Stimulated activated CD4-positive, alpha-beta T cell treated with anti-CD3 and anti-CD28 coated beads, Interleukin-2, amount 100 ng/mL, for 24 hours (primary cell): ENCODE measurements at places on chromosomes 11 and 22.

GRCh38 chr11:86519064-86519911, 144.6 kb downstream of the CCDC81 start:
- DNase-seq = no peak

GRCh38 chr22:32527756-32528155, 53.1 kb downstream of the FBXO7 start:
- no peak for DNase-seq

- no peak for DNase-seq
Measured at GRCh38 chr11:73333640-73334383, 25.7 kb downstream of the ARHGEF17 start.

DNA sequence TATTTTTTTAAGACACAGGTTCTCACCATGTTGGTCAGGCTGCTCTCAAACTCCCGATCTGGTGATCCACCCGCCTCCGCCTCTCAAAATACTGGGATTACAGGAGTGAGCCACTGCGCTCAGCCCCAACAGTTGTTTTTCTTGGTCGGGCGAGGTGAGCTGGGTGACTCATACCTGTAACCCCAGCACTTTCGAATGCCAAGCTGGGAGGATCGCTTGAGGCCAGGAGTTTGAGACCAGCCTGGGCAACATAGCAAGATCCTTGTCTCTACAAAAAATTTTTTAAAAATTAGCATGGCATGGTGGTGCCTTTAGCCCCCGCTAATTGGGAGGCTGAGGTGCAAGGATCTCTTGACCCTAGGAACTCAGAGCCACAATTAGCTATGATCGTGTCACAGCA, 7.0 kb upstream of the NF2 start:
- DNase-seq = no peak

DNA sequence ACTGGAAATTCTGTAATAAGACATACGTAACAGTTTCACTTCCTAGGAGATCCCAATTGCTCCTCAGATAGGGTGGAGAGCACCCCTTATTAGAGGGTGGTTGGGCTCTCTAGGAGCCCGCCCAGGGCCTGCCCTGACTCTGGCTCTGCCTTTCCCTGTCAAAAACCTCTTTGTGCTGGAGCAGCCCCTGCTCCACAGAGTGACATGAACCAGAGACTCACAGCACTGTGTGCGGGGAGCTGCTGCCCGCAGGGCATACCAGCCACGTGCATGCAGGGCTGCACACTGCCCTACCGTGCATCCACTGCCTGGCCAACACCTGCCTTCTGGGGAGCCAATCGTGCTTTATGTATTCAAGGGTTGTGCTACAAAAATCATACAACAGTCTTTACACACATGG, 24.3 kb downstream of the KCNQ1OT1 start:
- DNase-seq = no peak

GRCh38 chr11:74256378-74257133, 54.9 kb downstream of the P4HA3 start:
- no peak for DNase-seq

DNA sequence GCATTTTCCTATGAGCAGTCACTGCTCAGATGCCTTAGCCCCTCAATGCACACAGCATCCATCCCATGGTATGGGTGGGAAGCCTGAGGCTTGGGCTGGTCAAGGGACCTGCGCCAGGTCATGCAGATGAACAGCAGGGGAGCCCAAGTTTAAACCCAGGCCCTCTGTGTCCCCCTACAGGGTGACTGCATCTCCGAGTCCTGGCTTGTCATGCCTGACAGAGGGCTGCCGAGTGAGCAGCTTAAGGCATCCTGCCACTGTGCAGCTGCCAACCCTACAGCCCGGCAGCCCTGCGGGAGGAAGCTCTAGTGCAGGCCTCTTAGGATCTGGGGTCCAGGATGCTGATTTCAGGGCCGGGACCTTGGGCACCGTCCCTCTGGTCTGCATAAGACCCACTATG, 10.0 kb downstream of the IL2RB start:
- DNase-seq = no peak

GRCh38 chr11:68641880-68642279, 42.5 kb upstream of the GAL start:
- no peak for DNase-seq

GRCh38 chr11:68140496-68141245, 19.5 kb upstream of the CHKA start:
- no peak for DNase-seq

- DNase-seq = no peak
Measured at GRCh38 chr11:44915621-44916020, 35.1 kb downstream of the TP53I11 start.

DNA sequence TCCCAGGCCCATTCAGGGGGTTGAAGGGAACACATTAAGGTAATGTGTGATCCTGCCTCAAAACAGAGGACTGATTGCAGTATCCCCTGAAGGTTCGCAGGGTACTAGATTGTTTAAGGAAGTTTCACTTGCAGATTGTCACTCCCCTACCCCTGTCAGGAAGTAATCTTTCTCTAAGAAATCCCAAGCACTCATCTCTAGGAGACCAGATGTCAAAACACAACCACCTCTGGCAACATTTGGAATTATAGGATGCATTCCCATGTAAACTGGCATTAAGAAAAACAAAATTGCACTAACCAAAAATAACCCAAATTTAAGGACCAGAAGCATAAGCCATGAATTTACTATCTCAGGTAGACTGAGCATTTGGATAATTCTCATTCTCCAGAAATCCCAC, 1.6 kb downstream of the MRPL17 start:
- DNase-seq = no peak

DNA sequence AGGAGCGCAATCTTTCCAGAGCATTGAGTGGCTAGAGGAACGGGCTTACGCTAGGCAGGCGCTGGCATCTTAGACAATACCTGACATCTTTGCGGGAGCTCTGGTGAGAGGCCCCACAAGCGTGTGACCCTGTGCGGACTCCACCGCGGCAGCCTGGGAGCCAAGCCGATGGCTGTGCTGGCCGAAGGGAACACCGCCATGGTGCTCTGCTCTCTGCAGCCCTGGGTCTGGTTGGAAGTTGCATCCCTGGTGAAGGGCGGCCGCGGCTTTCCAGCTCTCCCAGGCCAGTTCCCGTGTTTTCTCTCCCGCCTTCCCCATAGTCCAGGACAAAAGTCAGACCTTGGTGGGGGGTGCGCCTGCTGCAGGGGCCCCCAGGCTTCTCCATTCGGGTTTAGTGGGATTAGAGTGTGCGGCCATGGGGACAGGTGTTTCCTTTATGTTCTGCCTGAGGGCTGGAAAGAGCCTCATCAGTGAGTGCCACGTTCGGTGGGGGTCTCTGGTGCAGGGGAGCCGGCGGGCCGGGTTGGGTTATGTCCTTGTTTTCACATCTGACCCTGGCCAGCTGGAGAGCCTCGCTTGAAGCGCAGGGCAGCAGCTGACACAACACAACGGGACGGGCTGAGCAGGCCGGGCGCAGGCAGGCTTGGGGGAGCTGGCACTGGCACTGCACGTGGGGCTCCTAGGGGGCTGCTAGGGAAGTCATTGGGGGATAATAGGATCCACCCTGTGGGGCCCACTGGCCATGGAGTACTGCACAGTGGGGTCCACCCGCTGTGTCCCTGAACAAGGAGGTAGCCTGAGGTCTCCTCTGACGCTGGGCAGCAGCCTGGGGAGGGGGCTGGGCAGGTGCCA, 94.8 kb downstream of the KCNQ1 start:
- no peak for DNase-seq

GRCh38 chr11:28606930-28607329, 498.7 kb downstream of the METTL15 start:
- no peak for DNase-seq

DNA sequence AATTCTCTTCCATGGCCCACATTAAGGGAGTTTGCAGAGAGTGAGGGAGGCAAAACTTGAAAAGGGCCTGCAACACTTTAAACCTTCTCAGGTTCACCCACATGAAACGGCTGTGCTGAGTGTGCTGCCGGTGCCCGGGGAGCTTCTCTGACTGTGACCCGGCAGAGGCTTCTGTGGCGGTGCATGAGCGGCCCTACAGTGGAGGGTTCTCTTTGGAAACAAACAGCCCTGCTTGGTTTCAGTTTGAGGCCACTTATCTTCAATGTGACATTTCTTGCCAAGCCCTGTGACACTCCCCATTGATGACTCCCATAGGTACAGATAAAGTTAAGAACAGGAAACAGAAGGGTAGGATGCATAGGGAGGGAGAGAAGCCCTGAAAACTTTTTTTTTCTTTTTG, 31.8 kb downstream of the FAM118A start:
- DNase-seq = peak; percentile 53

- DNase-seq = no peak
Measured at GRCh38 chr11:98180511-98180910, 840.2 kb upstream of the CNTN5 start.

GRCh38 chr22:37273126-37273845, 9.0 kb upstream of the CYTH4 start:
- DNase-seq = no peak

- DNase-seq = peak; percentile 28
Measured at GRCh38 chr22:23179381-23180299, 669 bp upstream of the BCR start.

DNA sequence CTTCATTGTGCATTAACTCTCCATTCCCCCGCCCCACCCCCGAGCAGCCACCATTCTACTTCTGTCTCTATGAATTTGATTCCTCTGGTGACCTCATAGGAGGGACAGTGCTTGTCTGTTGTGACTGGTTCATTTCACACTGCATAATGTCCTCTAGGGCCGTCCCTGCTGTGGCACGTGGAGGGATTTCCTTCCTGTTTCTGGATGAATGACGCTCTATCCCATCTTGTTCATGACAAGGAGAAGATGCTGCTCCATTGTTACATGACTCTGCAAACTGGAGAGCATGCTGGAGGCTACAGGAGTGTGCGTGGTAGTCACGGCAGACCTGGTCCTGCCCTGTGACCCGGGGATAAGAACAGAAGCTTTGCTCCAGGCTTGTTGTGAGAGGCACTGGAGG, 61.3 kb downstream of the RTL6 start:
- DNase-seq = no peak

DNA sequence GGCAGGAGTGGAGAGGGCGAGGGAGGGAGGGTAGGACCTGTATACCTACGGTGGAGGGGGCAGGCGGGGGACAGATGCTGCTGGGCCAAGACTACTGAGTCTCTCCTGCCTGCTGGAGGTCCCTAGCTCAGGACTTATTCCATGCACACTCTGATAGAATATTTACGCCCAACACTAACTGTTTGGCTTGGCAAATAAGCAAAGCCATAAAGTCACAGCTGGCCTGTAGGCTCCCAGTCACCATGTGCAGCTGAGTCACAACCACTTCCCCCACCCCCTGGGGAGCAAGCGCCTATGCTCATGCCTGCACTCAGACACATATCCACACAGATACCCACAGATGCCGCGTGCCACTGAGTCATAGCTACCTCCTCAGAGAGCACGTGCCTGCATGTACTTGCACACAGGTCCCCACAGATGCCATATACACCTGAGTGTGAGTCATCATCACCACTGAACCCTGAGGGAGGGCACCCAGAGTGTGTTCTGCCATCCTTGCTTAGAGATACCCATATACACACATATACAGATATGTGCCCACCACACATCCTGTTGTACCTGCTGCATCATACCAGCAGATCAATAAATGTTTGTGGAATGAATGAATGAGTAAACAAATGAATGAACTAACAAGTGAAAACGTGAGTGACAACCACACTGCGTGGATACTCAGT, 95.8 kb downstream of the SWAP70 start:
- DNase-seq = peak; percentile 93

DNA sequence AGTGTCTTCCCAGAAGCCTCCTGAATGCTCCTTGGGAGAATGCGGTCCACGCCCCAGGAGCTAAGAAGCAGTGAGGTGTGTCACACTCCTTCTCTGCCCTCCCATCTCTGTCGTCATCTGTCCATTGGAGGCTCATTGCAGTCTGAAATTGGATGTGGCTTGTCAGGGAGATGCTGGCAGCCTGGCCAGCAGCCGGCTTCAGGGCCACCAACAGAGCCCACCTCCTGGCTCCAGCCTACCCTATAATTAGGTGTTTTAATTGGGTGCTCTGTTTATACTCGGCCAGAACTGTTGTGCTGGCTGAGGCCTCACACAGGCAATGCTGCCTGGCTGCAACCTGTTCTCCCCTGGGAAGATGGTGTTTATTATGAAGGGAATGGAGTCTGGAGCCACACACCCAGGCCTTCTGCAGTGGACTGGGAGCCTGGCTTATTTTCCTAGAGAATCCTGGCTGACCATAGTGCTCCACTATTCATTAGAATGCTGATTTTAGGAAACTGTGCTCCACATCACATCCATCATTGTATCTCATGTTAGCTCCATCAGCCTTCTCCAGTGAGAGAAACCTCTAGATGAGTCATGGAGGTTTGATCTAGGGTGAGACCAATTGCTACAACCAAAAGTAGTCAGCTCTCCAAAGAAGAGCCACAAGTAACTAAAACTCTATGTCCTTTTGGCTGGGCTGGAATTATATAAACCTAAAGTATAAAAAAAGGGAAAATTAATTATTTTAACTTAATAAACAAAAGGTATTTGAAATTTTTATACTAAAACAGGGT, 86.8 kb upstream of the CRTAM start:
- DNase-seq = no peak

- DNase-seq = no peak
Measured at GRCh38 chr22:26949193-26949592, 291.8 kb downstream of the MIAT start.
